Stimulated activated CD8-positive, alpha-beta memory T cell treated with anti-CD3 and anti-CD28 coated beads, Interleukin-2, amount 100 ng/mL, for 48 hours (primary cell): ENCODE measurements at places on chromosomes 2 and 18.

DNA sequence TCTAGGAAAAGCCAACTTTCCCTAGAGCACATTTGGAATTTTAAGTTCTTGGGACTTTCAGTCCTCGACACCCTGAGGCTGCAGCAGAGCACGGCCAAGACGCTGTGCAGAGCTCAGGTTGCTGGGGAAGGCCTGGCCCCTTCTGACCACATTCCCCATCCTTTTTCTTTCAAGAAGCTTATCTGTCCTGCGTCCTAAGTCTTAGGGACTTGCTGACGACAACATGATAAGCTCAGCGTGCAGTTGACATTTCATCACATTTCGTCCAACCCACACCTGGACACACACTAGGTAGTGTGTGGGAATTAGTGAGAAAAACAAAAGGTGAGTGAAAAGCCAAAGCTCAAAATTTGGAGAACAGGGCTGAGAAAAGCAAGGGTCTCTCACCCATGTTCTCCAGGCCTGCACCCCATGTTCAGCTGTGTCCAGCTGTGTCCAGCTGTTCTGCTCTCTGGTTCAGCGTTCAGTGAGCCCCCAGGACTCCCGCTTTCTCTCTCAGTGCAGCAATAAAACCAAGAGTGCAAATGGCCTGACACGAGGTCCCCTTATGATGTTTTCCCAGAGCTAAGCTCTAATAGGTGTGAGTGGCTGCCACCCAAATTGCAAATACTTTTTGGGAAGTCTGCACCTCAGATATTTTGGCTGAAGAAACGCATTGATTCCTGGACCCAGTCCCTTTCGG is 101.9 kb downstream of the RGPD3 start:
- no peak for DNase-seq

GRCh38 chr2:38315707-38316333 is 61.3 kb downstream of the ATL2 start:
- DNase-seq: no peak

GRCh38 chr2:148519013-148519412 is 125.5 kb upstream of the EPC2 start:
- DNase-seq: no peak

DNA sequence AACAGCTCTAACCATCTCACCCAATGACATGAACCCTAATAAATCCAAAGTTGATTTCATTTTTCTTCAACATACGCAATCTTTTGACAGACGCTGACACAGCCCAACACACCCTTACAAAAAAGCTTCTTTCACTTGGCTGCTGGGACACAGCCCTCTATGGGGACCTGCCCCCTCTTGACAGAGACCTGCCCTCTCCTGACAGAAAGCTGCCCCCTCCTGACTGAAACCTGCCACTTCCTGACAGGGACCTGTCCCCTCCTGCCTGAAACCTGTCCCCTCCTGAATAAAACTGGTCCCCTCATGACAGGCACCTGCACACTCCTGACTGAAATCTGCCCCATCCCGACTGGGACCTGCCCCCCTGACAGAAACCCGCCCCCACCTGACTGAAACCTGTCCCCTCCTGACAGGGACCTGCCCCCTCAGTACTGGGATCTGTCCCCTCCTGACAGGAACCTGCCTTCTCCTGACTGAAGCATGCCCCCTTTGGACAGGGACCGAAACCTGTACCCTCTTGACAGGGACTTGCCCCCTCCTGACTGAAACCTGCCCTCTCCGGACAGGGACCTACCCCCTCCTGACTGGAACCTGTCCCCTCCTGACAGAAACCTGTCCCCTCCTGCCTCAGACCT is 87.9 kb downstream of the PXDN start:
- no peak for DNase-seq

- no peak for DNase-seq
Measured at GRCh38 chr18:54506516-54507261, 84.4 kb upstream of the DYNAP start.

GRCh38 chr2:99977966-99978365 is 164.4 kb downstream of the AFF3 start:
- no peak for DNase-seq

- DNase-seq: no peak
Measured at GRCh38 chr2:141493936-141494335, 636.9 kb downstream of the LRP1B start.

GRCh38 chr2:176096243-176096985 is 3.2 kb upstream of the HOXD12 start:
- no peak for DNase-seq
